ENCODE measurements at places on chromosomes 12 and 14. TPM values are rescaled to one million over a fixed set of nuclear protein-coding genes. Genes with fewer than 3 reads are reported as not detected.

Gene ACOT4
- 0.73 TPM for total RNA-seq

Gene ORAI1
- 8.0 TPM for total RNA-seq

DNA sequence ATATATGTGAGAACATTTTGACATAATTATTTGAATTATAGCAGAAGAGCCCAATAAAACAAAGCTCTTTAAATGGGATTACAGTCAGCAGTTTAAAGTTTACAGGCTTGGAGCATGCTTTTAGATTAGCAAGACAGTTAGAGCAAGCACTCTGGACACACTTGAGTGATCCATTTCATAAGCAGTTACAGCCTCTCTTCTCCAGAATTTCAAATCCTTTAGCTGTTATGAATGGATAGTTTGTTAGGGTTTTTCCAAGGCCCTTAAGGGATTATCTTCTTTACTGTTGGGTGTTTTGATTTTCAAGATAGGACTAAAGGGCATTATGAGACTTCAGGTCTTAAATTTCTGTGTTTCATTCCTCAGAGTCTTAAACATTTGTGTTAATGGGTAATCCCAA lies 36.3 kb downstream of the BEST3 start:
- no peak for DNase-seq

DNA sequence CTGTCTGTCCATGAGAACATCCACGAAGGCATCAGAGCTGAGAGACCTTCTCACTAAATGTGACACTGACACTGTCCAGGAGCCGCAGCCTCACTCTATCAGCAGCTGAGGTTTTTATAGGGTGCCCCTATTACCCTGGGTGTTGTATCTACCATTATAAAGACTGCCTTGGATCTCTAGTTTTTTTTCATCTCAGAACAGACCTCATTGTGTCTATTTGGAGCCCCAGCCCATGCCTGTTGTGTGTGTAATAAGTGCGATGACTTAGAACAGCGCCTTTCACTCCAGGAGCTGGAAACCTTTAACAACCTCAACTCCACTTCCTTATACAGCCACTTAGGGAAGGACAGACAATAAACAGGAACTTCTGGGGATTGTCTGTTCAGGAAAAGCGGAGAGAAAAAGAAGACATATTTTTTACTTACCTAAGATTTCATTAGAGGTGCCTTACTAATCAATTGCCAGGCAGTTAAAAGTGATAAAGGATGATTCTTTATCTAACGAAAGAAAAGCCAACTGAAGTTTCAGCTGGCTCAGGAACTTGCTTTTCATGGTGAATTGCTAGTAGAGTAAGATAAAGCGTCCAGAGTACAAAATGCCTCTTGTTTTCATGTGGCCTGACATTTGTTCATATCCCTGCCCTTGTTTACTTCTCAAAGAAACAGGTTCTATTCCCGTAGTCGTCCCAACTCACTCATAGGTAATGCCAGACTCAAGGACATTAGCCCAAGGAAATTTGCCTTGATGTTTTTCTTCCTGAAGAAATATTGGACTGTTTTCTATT lies 420.6 kb downstream of the RAD51B start:
- DNase-seq: no peak

GRCh38 chr12:107843351-107844311 lies 69.1 kb downstream of the ASCL4 start:
- DNase-seq: no peak

Data from cardiac septum (tissue), 1 donor.